Smooth muscle cell of trachea (primary cell): ENCODE measurements at places on chromosomes 12 and 14. TPM values are rescaled to one million over a fixed set of nuclear protein-coding genes. Genes with fewer than 3 reads are reported as not detected.

The TSPAN8 gene
- total RNA-seq, result 0.15 TPM in 1 of 2 replicates, not detected in the other

The LETMD1 gene
- 54.3 and 65.2 TPM in 2 replicates for total RNA-seq

The INHBE gene
- total RNA-seq, result 2.6 and 3.8 TPM in 2 replicates

The MAP1LC3B2 gene
- 0.87 and 0.99 TPM in 2 replicates for total RNA-seq

The HELB gene
- total RNA-seq, result 2.6 and 6.0 TPM in 2 replicates

The CLEC9A gene
- not detected in 2 replicates for total RNA-seq

The DYRK2 gene
- total RNA-seq, result 19.8 and 36.7 TPM in 2 replicates

The TMPRSS12 gene
- total RNA-seq, result not detected in 2 replicates

The CLEC6A gene
- not detected in 2 replicates for total RNA-seq

The PROX2 gene
- total RNA-seq, result not detected in 2 replicates

The WSB2 gene
- 98.9 and 105 TPM in 2 replicates for total RNA-seq

The AMN gene
- total RNA-seq, result 0.15 and 0.17 TPM in 2 replicates

The GLS2 gene
- under 0.01 and 0.73 TPM in 2 replicates for total RNA-seq

The GALNT9 gene
- total RNA-seq, result 0.17 and 0.29 TPM in 2 replicates

The RAB15 gene
- 1.7 and 4.1 TPM in 2 replicates for total RNA-seq

The DHH gene
- total RNA-seq, result under 0.01 and 0.17 TPM in 2 replicates

The KRT77 gene
- total RNA-seq, result not detected in 2 replicates

The CCDC177 gene
- under 0.01 TPM in 2 replicates for total RNA-seq
